ENCODE measurements at places on chromosomes 3 and 15. TPM values are rescaled to one million over a fixed set of nuclear protein-coding genes. Genes with fewer than 3 reads are reported as not detected.

Gene GABRB3
- 2.3 TPM for total RNA-seq

Gene GP5
- total RNA-seq: 0.90 TPM

Gene COL8A1
- 21.1 TPM for total RNA-seq

Gene PCLAF
- 41.5 TPM for total RNA-seq

Gene LDHAL6B
- not detected for total RNA-seq

Gene IMP3
- total RNA-seq: 30.1 TPM

Gene SPATA12
- not detected for total RNA-seq

Gene TASOR
- 182 TPM for total RNA-seq

Gene SLC51B
- total RNA-seq: not detected

Gene CYP1A1
- 0.26 TPM for total RNA-seq

Gene PLA2G4E
- not detected for total RNA-seq

Gene GRM7
- total RNA-seq: 14.6 TPM

Gene FAM3D
- total RNA-seq: 6.5 TPM

Gene HCLS1
- total RNA-seq: 11.6 TPM

Gene FGD5
- total RNA-seq: 25.7 TPM

Gene CLSTN2
- 4.9 TPM for total RNA-seq

Gene TRIM59
- 40.2 TPM for total RNA-seq

Gene C2CD4A
- 0.11 TPM for total RNA-seq

Gene HRH1
- 19.0 TPM for total RNA-seq

Gene TUSC7
- not detected for total RNA-seq

Gene PARP9
- total RNA-seq: 30.1 TPM

Gene DAZL
- not detected for total RNA-seq

Gene FBXO40
- not detected for total RNA-seq

Gene SH2D7
- total RNA-seq: not detected

Gene NUSAP1
- total RNA-seq: 72.6 TPM

Gene NPAP1
- 0.58 TPM for total RNA-seq

Gene CRYGS
- 2.7 TPM for total RNA-seq

Gene SLC12A1
- not detected for total RNA-seq

Gene IL1RAP
- 21.7 TPM for total RNA-seq

Gene PRSS50
- total RNA-seq: 0.26 TPM

Gene CCDC54
- not detected for total RNA-seq

Gene WDR5B
- 8.1 TPM for total RNA-seq

Gene KCNH8
- 1.5 TPM for total RNA-seq

Gene ABCF3
- total RNA-seq: 27.4 TPM

Gene ARL8B
- total RNA-seq: 91.3 TPM

Gene CCR9
- total RNA-seq: not detected

Gene MUC13
- not detected for total RNA-seq
